ENCODE measurements at places on chromosomes 3 and 15. TPM values are rescaled to one million over a fixed set of nuclear protein-coding genes. Genes with fewer than 3 reads are reported as not detected.
A peak's percentile ranks its signal among the peaks of the same experiment; 100 is the strongest.

DNA sequence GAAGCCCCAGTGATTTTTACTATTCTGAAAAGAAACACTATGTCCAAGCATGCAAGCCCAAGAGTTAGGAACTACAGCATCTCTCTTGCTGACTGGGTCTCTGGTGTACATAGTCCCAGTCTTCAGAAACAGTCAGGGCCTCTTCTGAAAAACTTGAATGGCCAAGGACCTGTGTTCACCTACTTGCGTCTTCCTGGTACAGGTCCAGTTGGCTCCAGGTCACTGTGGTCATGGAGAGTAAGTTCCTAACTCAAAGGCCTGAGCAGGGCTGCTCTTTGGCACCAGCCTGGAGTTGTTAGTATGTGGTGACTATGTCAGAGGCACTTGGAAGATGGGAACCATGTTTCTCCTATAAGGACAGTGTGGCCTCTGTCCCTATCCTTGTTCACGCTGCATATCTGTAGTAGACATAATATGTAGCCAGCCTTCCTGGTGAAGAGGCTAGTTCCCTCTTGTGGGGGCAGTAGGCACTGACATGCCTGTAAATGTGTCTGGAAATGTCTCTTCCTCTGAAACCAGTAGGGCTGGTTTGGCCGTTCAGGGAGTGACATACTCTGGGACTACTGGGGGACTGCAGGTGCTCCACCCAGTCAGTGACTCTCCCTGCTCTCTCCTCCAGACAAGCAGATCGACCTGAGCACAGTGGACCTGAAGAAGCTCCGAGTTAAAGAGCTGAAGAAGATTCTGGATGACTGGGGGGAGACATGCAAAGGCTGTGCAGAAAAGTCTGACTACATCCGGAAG is 2.6 kb upstream of the RBM15B start:
- DNase-seq: peak; percentile 83

The PP2D1 gene
- not detected for total RNA-seq

- DNase-seq: no peak
These were observed 70.6 kb upstream of the STT3B start for GRCh38 chr3:31462050-31462569.

DNA sequence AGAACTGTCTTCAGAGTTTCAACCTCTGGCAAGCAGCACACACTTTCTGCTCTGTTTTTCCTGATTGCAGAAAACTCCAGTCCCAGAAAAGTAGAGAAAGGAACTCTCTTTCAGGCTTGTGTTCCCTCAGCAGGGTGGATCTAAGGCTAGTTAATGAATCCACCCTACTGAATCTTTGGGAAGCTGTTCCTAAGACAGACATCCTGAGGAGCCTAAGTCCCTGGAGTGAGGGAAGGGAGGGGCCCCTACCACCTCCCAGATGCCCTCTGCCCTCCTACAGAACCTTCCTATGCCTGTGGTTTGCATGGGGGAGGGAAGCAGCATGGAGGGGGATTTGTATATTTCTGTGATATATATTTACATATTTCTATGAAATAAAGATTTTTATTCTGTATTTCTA is 124.4 kb downstream of the ANO10 start:
- DNase-seq: no peak

- DNase-seq: no peak
These were observed 879 bp upstream of the PDHB start for GRCh38 chr3:58434511-58434910.

- no peak for DNase-seq
These were observed 68.6 kb downstream of the EXOG start for GRCh38 chr3:38564631-38565338.

GRCh38 chr3:56365905-56366640 is 102.2 kb downstream of the ERC2 start:
- no peak for DNase-seq

The ERICH6 gene
- total RNA-seq: not detected

The SERINC4 gene
- total RNA-seq: 0.23 TPM

DNA sequence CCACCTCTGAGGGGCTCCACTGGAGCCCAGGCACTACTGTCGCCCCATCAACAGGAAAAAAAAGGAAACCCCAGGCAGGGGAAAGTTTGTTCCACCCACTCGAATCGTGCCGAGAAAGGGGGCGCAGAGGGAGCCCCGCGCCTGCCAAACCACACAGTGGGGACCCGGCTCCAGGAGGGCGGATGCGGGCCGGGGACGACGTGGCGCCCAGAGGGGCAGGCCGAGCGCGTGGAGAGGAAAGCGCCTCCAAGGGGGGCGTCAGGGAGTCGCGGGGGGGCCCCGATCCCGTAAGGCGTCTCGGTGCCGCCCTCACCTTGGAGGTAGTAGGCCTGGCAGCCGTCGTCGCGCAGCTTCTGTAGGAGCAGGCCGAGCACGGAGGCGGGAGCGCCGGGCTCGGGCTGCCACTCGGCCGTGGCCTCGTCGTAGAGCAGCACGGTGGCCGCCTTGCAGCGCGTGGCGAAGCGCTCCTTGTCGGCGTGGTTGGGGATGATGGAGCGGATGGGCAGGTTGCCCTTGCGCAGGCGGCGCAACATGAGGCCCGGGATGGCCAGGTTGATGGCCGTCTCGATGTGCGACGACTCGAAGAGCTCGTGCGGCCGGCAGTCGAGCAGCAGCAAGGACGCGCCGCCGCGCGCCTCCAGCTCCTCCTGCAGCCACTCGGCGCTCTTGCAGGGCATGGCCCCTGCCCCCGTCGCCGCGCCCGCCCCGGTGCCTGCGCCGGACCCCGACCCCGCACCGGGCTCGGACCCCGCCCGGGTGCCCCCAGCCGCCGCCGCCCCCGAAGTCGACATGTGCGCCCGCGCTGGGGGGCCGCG is 627 bp downstream of the DUSP7 start:
- peak; percentile 56 for DNase-seq

DNA sequence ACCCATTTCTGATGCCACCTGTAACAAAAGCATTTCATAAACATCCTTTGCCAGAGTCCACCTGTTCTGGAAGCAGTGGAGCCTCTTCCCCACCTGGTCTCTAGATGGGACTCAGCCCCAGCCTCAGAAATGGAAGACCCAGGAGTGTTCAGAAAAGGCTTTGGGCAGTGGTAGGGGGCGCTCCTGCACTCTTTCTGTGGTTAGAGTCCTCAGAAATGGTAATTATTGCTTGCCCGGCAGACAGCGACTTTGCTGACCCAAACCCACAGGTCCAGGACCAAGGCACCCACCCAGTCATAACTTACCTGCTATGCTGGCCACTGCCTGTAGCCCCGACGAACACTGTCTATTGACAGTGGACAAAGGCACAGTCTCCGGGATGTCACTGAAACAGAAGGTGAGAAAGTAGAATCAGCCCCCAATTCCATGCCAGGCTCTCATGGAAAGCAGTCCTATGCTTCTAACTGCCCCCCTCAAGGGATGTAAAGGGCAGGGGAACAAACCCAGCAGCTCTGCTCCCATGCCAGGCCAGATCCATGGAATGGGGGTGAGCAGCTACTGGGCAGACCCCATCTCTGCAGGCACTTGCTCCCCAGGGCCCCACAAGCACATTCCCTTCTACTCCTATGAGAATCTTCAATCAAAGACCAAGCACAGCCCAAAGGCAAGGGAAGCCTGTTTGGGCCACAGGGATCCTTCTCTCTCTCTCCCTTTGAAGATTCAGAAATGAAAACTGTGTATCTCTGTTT is 5.1 kb downstream of the ACAA1 start:
- DNase-seq: no peak

DNA sequence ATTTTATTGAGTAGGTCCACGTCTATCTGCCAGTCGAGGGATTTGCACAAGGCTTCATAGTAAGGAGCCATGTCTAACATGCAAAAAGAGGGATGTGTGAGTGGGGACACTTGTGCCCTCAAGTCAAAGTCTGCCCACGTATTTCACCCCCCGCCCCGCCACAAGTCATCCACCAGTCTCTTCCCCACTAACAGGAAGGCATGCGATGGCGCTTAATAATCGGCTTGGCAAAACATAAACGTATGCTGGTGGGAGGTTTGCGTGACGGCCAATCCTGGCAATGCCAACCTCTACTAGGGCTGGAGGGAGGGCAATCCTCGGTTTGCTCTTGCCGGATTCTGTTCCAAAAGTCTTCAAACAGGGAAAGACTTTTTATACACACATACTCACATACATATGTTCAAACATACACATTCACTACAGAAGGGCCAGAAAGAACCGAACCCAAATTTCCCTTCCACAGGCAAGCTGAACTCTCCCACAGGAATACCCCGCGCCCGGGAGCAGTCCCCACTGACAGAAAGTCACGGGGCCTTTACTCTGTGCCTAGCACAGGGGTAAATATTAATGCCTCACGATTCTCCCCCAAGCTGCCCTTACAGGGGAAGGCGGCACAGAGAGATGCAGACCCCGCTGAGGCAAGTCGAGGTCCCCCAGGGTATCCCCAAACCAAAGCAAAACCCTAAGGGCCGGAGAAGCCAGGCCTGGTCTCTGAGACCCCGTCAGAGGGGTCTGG is 675 bp downstream of the PSMD6 start:
- DNase-seq: no peak

GRCh38 chr15:29776859-29777258 is 45.4 kb downstream of the TJP1 start:
- DNase-seq: no peak

- DNase-seq: peak; percentile 45
These were observed 26.9 kb upstream of the EHHADH start for GRCh38 chr3:185280572-185281365.
